Smooth muscle cell of the pulmonary artery (primary cell): ENCODE measurements at places on chromosomes 12 and 14. TPM values are rescaled to one million over a fixed set of nuclear protein-coding genes. Genes with fewer than 3 reads are reported as not detected.

The BCDIN3D gene
- 3.0 and 4.2 TPM in 2 replicates for total RNA-seq

The SLC6A12 gene
- total RNA-seq = not detected in 2 replicates

The SLC17A8 gene
- not detected in 2 replicates for total RNA-seq

The KRT78 gene
- total RNA-seq = not detected in 2 replicates

The BCL11B gene
- under 0.01 TPM in 2 replicates for total RNA-seq

The CLEC1A gene
- total RNA-seq = not detected in 2 replicates

The SOAT2 gene
- not detected in 2 replicates for total RNA-seq

The OASL gene
- total RNA-seq = 0.03 and 0.26 TPM in 2 replicates

The NEUROD4 gene
- not detected in 2 replicates for total RNA-seq

The MED13L gene
- total RNA-seq = 73.7 and 88.9 TPM in 2 replicates

The HOXC5 gene
- total RNA-seq = 0.33 and 0.39 TPM in 2 replicates

The ACOT4 gene
- total RNA-seq = 0.76 and 0.98 TPM in 2 replicates

The MMP19 gene
- total RNA-seq = 5.8 and 16.2 TPM in 2 replicates

The FOXN4 gene
- total RNA-seq = not detected in 2 replicates

The ASB2 gene
- total RNA-seq = 0.52 and 1.7 TPM in 2 replicates

The UBE2N gene
- 100 and 107 TPM in 2 replicates for total RNA-seq

The EML1 gene
- 59.8 and 93.1 TPM in 2 replicates for total RNA-seq

The GNB3 gene
- total RNA-seq = 2.0 and 3.2 TPM in 2 replicates

The PPP1R1A gene
- total RNA-seq = not detected in 2 replicates

The PLEKHH1 gene
- 0.20 and 0.36 TPM in 2 replicates for total RNA-seq

The SMCO2 gene
- 0.40 TPM in 1 of 2 replicates, not detected in the other for total RNA-seq

The INHBC gene
- not detected in 2 replicates for total RNA-seq

The KERA gene
- total RNA-seq = not detected in 2 replicates

The SINHCAF gene
- 9.8 and 14.0 TPM in 2 replicates for total RNA-seq

The HPD gene
- 0.46 and 1.4 TPM in 2 replicates for total RNA-seq

The MLEC gene
- 136 and 156 TPM in 2 replicates for total RNA-seq

The TAS2R43 gene
- total RNA-seq = 2.1 TPM in 1 of 2 replicates, not detected in the other

The CLEC4C gene
- total RNA-seq = not detected in 2 replicates

The GPRC5D gene
- total RNA-seq = 0.13 TPM in 1 of 2 replicates, not detected in the other

The G2E3 gene
- 14.8 and 19.9 TPM in 2 replicates for total RNA-seq

The RNF212B gene
- not detected in 2 replicates for total RNA-seq

The RIN3 gene
- total RNA-seq = 1.9 and 6.9 TPM in 2 replicates

The CD69 gene
- not detected in 2 replicates for total RNA-seq

The DIO2 gene
- 18.7 and 97.5 TPM in 2 replicates for total RNA-seq

The LGALS3 gene
- 89.3 and 142 TPM in 2 replicates for total RNA-seq

The NEDD1 gene
- 30.4 and 31.1 TPM in 2 replicates for total RNA-seq

The MMP17 gene
- 2.6 and 7.8 TPM in 2 replicates for total RNA-seq

The GARIN6 gene
- total RNA-seq = not detected in 2 replicates

The GZMB gene
- not detected in 2 replicates for total RNA-seq

The KRT7 gene
- 15.0 and 16.4 TPM in 2 replicates for total RNA-seq

The GPATCH2L gene
- total RNA-seq = 51.1 and 60.9 TPM in 2 replicates

The MYO1A gene
- total RNA-seq = under 0.01 and 0.53 TPM in 2 replicates

The CCDC175 gene
- total RNA-seq = not detected in 2 replicates
